ENCODE measurements at places on chromosomes 11 and 22.

GRCh38 chr11:2525166-2525861 lies 80.5 kb downstream of the KCNQ1 start:
- DNase-seq: peak; percentile 44

DNA sequence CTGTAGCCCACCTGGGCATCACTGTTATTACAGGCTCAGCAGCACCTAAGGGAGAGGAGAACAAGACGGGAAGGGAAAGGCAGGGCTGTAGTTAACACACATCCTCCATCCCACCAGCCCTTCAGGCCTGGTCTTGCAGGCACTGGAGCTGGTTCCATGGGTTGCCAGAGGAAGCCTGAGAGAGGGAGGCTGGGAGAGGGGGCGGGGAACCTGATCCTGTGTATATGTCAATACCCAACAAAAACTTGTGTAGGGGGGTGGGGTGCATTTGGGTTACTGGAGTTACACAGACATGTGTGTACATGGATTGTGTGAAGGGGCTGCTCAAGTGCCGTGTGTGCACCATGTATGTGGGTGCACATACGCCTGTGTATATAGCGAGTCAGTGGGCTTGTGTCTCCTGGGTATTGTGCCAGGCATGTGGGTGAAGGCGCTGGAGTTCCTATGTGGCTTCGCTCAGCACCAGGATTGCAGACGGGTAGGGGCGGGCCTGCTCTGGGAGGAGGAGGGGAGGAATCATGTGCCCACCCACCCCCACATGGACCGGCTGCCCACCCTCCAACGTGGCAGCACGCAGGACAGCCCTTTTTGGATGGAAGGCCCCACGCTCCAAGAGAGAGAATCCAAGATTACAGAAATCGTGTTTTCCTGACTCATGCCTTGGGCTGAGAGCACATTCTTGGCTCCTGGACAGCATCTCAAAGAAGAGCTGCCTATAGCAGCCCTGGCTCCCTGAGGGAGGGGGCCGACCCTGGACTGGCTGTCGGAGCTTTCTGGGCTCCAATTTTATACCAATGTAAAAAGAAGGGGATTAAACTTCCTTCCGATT lies 4.2 kb upstream of the SERPINH1 start:
- no peak for DNase-seq

DNA sequence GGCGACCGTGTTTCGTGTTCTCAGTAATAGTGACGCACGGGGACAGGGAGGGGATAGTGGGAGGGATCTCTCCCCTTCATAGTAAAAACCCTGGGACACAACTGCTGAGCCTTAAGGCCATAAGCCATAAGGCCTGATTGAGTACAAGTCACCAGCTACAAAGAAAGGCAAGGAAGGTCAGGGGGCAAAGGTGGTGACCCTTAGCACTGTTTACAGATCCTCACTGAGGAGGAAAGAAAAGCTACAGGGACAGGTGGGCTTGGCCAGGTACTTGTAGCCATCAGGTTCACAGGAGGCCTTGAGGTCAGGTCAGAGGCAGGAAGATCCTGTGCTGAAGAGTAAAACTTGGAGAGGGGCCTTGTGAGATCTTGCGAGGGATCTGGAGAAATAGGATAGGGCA lies 15.1 kb upstream of the AMPD3 start:
- no peak for DNase-seq

GRCh38 chr11:70669871-70670675 lies 271.7 kb downstream of the CTTN start:
- peak; percentile 84 for DNase-seq

DNA sequence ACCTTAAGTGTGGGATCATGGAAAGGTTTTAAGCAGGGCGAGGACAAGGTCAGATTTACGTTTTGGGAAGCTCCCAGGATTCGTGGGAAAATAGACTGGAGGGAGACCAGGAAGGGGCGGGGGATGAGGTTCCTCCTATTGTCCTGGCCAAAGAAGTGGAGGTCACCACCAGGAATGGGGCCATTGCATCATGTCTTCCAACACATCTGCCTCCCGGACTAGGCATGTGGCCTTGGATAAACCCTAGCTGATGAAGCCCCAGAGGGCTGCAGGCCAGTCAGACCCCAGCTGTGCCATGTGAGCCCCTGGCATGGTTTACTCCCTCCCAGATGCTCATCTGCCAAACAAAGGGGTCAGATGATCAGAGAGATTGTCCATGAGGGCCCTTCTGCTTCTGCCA lies 11.5 kb upstream of the YWHAH start:
- no peak for DNase-seq

- DNase-seq: no peak
Measured at GRCh38 chr22:46915950-46916730, 153.7 kb downstream of the TBC1D22A start.

- DNase-seq: no peak
Measured at GRCh38 chr11:102046841-102047240, 396 bp upstream of the CFAP300 start.

DNA sequence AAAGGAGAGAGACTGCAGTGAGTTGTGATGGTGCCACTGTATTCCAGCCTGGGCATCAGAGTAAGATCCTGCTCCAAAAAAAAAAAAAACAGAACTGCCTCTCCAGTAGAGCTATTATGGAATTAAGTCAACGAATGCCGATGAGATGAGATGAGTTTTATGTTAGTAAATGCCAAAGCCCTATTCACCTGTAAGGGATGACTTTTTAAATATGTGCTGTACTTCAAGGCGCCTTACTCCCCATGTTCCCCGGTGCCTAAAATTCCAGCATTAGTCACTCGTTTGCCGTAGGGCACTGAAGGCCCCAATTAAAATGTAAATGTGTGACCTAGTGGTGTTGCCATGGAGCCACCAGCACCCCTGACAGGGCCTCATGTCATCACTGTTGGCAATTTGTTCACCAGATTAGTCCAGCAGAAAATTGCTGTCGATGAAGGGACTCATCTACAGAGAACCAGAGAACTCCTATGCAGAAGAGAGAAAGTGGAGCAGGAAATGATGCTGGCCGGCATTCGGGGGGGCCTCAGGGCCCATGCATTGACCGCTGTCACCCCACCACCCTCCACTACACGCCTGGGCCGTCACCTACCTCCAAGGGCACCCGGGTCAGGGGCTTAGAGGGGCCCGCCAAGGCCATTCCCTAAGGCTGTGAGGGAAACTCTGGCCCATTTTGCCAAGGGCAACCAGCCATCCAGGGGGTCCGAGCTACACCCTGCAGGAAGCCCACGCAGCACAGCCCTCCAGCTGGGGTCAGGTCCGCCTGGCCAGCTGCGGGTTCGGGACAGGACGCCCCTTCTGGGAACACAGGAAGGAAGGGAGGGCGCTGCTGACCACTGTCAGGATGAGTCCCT lies 17.8 kb downstream of the LIF start:
- peak; percentile 68 for DNase-seq

GRCh38 chr22:45833613-45834012 lies 143.3 kb downstream of the WNT7B start:
- no peak for DNase-seq

DNA sequence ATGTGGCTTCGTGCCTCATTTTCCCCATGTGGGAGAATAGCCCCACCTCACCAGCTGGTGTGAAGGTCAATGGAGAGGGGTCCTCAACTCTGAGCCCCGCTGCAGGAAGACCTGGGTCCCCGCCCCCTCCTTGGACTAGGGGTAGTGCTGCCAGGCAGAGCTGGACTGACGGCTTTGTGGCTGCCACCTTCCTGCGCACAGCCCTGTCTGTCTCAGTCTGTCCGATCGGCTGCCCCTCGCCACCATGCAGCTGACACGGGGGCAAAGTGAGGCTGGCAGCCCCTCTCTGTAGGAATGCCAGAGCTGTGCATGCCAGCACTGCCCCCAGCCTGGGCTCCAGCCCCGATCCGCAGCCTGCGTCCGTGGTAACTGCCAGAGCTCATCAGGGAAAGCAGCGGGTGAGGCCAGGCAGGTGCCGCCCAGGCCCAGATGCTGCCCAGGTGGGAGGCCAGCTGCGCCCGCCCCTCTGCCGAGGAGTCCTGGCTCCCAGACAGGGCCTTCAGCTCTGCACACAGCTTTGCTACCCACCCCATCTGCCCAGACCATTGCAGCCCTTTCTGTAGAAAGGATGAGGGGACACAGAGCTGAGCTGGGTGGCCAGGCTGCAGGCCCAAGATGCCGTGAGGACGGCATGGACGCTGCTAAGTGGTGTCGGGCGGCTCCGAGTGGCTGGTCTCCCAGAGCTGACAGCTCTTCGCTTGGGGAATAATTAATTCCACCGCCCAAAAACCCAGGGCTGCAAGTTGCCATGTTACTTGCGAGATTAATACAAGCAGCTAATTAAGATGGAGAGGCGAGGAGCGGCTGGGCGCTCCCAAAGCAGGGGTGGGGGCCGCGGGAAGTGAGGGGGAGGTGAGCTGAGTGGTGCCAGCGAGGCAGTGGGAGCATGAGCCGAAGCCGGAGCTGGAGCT lies 19.5 kb upstream of the FLRT1 start:
- DNase-seq: no peak

GRCh38 chr11:4041731-4042391 lies 52.7 kb upstream of the RRM1 start:
- no peak for DNase-seq

- no peak for DNase-seq
Measured at GRCh38 chr11:73553266-73553665, 44.6 kb downstream of the FAM168A start.

DNA sequence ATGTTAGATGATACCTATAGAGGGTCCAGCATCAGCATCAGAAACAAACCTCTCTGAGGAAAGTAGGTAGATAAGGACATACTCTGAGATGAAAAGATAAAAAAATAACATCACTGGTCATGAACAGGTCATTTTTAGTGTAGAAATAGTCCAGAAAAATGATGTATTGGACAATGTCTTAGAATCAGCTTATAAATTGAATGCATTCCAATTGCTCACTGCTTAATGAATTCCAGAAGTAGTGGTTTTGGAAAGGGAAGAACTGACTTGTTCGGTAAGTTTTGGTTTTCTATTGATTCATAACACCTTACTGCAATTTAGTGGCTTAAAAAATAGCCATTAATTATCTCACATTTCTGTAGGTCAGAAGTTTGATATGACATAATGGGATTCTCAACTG lies 929.5 kb upstream of the CCDC90B start:
- no peak for DNase-seq

- no peak for DNase-seq
Measured at GRCh38 chr11:118117790-118118601, 31.2 kb upstream of the SMIM35 start.

- no peak for DNase-seq
Measured at GRCh38 chr22:42544686-42545085, 9.1 kb upstream of the SERHL2 start.

DNA sequence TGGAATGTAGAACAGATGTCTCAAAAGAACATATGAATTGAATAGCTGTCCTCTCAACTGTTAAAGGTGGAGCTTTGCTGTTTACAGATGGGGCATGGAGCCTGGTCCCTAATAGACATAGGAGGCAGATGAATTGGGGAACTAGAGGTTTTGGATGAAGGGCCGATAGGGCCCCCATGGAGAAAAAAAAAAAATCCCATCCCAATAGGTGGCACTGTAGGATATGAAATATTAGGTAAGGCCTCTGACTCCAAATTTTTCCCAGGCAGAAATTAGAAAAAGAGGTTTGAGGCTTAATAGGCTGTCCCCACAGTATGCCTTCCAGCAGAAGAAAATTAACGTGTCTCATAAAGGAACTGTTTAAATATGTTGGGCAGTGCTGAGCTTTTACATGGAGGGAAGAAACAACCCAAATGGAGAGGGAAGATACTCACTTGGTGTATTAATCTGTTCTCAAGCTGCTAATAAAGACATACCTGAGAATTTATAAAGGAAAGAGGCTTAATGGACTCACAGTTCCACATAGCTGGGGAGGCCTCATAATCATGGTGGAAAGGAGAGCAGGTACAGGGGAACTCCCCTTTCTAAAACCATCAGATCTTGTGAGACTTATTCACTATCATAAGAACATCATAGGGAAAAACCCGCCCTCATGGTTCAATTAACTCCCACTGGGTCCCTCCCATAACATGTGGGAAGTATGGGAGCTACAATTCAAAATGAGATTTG lies 30.1 kb upstream of the TMEM45B start:
- no peak for DNase-seq

DNA sequence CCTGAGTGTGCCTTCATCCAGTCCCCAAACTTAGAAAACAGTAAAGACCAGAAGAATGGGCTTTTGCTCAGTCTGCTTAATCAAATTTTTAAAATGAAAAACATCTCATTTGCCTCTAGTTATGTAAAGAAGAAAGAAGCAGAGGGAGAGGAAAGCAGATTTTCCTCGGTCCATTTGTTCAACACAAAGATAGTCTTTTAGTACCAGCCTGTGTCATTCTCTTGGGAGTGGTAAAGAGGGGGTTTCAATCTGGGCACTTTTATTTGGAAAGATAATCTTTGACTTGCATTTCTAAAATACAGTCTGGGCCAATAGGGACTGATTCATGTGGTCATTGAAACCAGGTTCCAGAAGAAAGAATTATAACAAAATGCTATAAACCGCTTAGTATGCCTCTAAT lies 29.5 kb downstream of the KREMEN1 start:
- DNase-seq: no peak

DNA sequence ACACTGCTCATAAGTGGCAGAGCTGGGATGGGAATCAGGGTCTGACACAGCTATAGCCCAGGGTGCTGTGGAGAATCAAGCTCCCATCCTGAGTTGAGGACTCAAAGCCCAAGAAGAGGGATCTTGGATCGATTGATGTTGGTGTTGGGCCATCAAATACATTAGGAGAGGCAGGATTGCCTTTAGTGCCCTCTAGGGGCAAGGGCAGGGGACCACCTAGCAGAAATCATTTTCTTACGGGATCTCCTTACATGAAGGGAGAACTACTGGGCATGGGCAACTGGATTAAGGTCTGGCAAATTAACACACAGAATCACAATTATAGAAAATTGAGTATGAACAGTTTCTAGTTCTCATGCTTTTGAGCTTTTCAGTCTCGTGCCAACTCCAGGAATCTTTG lies 24.9 kb upstream of the EMSY start:
- DNase-seq: no peak

GRCh38 chr22:24416095-24416494 lies 11.3 kb upstream of the ADORA2A start:
- DNase-seq: no peak

DNA sequence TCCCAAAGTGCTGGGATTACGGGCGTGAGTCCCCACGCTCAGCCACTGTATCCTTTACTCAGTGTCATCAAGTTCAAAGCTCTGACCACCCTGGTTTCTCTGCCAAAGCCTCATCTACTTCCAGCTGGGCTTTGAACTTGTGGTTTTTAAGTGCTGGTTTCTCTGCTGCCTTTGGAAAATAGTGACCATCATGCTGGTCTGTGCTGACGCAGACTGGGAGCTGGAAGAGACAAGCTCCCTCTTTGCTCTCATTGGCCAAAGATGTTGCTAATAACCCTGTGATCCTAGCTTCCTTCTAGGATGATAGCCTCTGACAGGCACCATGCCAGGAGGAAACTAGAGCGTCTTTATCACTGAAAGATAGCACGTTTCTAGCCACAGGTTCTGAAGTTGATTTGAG lies 62.4 kb downstream of the ALX4 start:
- DNase-seq: no peak
